NCI-H2029 (cell line): ENCODE measurements at places on chromosomes 1 and 21.

DNA sequence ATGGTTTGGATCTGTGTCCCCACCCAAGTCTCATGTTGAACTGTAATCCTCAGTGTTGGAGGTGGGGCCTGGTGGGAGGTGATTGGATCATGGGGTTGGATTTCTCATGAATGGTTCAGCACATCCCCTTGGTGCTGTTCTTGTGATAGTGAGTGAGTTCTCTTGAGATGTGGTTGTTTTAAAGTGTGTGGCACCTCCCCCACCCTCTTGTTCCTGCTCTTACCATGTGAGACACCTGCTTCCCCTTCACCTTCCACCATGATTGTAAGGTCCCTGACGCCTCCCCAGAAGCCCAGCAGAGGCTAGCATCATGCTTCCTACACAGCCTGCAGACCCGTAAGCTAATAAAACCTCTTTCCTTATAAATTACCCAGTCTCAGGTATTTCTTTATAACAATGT is 55.8 kb downstream of the SUSD4 start:
- DNase-seq, result no peak

DNA sequence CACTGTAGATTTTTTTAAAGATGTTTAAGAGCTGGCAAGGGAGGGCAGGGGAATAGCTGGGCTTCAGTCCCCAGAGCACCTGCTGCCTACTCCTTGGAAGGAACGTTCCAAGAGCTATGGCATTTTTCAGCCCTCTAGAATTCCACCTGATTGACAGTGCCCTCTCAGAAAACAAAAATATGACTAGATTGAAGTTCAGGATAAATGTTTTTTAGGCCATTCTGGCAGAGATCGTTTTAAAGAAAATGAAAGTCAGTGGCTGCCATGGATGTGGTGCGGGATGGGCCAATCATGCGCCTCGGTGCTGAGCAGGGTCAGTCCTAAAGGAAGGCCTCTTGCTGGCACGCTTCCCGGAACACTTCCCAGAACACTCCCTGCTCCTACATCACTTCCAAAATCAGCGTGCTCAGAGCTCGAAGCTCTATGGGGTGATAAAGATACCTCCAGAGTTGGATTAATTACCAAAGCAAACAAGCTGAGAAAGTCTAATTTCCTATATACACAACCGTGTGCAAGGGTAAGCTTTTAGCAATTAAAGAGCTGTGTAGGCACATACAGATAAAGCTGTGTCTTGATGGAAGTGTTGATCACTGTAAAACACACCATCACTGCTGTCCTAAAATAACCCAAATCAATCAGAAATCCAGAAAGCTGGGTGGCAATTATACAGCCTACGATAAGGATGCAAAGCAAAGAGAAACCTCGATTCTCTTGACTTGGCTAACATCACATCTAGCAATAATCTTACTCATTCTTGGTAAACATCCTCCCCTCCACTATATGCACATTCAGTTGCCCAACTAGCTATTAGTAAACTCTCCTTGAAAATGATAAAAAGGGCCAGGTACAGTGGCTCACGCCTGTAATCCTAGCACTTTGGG is 34.6 kb downstream of the TGFBR3 start:
- DNase-seq, result peak; percentile 96

GRCh38 chr1:53737648-53738204 is 1.2 kb downstream of the GLIS1 start:
- DNase-seq, result no peak

- no peak for DNase-seq
Measured at GRCh38 chr1:239976130-239976968, 115.3 kb upstream of the FMN2 start.

DNA sequence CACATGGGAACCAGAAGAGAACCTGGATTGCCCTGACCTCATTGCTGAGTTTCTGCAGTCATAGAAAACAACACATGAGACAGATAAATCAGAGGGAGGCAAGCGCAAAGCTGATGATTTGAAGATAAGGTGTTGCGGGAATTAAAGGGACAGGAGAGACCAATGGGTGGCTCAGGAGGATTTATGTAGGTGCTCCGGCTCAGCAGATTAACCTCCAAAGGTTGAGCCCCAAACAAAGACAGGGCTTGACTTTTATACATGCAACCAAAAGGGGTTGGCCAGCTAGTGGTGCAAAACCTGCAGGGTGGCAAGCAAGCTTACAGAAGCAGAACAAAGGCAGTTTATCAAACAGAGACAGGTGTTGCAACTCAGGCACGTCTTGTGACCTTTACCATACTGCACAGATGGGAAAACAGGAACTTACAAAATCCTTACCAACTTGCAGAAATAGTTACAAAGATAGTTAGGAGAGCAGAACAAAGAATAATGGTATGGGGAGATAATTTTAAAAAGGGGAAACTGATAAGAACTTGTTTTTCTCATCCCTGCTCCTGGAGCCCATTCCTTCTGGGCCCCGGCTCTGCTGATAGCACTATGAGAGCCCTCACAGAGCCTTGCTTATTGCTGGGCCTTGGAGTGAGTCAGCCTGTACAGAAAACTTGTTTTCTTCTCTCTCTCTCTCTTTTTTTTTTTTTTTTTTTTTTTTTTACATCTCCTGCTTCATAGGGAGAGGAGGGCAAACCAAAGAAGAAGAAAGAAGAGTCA is 93.6 kb downstream of the SNRPE start:
- no peak for DNase-seq

GRCh38 chr1:95012389-95012788 is 60.4 kb downstream of the ALG14 start:
- no peak for DNase-seq

- DNase-seq, result no peak
Measured at GRCh38 chr1:203558064-203558760, 64.3 kb downstream of the OPTC start.

GRCh38 chr1:3397311-3397710 is 57.2 kb upstream of the ARHGEF16 start:
- DNase-seq, result no peak

DNA sequence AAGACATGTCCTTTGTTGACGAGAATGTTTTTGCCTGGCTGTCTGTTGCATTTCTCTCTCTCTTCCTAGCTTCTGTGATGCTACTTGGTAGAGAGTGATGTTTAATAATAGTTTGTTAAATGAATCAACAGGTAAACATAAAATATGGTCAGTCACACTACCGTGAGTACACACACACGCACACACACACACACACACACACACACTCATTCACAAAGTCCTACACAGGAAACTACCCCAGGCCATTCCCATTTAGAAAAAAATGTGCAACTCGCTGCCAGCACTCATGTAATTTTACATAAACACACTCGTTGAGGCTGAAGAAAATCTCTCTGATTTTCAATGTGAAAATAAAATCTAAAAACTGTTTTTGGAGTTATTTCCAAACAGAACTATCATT is 38.7 kb downstream of the RUNX1 start:
- no peak for DNase-seq

- DNase-seq, result no peak
Measured at GRCh38 chr1:62382658-62382955, 54.2 kb upstream of the USP1 start.

GRCh38 chr1:11563560-11564069 is 84.7 kb downstream of the DISP3 start:
- DNase-seq, result no peak

DNA sequence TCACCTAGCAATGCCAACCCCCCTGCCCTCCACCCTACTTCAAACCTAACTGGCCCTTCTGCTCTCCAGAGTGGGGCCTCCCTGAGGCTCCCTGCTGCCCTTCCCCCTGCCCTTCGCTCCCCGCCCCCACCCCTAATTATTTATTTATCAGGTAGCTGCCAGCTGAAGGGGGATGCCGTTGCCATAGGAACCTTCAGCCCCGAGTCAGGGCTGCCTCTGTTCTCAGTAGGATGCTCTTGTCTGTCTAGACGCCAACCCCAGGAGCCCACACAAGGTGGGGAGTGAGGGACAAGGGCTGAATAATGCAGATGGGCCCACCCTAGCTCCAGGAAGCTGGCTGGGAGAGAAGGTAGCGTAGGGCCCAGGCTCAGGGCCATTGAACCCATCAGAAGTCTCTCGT is 41.1 kb downstream of the NKAIN1 start:
- DNase-seq, result no peak

GRCh38 chr1:103516283-103516682 is 9.2 kb upstream of the RNPC3 start:
- no peak for DNase-seq

DNA sequence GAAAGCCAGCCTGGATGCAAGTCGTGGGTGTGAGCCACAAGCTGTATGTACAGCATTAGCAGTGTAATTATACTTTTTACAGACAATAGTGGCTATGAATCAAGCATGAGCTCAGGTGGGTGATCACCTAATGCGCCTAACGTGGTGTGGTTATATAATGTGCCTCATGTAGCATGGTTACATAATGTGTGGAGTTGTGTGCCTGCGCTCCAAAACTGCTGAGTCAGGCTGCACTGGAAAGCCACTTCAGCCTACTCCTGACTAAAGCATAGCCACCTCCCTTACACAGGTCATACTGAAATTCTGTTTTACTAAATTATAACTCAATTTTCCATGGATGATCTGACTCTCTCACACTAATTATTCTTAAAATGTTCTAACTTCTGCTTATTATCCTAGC is 69.8 kb downstream of the KCNT2 start:
- DNase-seq, result no peak

DNA sequence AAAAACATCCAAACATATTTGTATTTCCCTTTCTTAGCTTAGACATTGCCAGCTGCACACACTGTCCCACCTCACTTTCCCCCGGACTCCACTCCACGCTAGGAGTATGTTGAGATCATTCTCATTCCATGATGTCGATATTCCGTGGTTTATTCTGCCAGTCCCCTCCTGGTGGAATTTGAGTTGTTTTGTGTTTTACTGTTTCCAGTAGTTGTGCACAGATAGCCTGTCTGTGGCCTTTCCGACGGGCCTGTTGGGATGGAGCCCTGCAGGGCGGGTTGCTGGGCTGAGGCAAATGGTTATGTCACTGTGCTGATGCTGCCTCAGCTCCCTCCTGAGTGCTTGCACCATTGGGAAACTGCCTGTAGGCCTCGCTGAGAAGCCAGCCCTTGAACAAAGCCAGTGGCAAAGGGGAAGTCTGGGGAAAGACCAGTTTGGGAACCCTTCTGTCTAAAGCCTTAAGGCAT is 12.8 kb downstream of the TRAPPC10 start:
- no peak for DNase-seq

GRCh38 chr1:119324198-119324597 is 44.4 kb upstream of the HAO2 start:
- no peak for DNase-seq

- DNase-seq, result peak; percentile 74
Measured at GRCh38 chr21:38813547-38813946, 7.8 kb downstream of the ETS2 start.

GRCh38 chr21:45365608-45366241 is 39.2 kb upstream of the COL18A1 start:
- no peak for DNase-seq

DNA sequence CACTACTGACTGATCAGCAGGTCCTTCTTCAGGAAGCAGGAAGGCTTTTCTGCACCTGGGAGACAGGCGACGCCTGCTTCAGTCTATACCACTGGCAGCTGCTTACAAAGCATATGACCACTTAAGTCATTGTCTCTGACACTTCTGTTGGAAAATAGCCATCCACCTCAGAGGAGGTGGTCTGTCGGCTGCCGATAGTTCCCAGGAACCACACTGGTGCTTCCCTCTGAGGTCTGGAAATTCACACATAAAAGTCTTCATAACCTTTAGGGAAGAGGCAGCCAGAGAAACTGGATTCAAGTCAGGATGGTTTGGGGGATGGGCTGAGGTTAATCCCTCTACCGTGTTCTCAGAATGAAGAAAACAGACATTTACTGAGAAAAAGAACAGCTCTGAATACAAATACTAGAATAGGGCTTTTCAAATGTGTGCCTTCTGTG is 15.6 kb upstream of the SRP9 start:
- DNase-seq, result peak; percentile 84

- no peak for DNase-seq
Measured at GRCh38 chr1:200483491-200484143, 73.8 kb upstream of the ZNF281 start.

DNA sequence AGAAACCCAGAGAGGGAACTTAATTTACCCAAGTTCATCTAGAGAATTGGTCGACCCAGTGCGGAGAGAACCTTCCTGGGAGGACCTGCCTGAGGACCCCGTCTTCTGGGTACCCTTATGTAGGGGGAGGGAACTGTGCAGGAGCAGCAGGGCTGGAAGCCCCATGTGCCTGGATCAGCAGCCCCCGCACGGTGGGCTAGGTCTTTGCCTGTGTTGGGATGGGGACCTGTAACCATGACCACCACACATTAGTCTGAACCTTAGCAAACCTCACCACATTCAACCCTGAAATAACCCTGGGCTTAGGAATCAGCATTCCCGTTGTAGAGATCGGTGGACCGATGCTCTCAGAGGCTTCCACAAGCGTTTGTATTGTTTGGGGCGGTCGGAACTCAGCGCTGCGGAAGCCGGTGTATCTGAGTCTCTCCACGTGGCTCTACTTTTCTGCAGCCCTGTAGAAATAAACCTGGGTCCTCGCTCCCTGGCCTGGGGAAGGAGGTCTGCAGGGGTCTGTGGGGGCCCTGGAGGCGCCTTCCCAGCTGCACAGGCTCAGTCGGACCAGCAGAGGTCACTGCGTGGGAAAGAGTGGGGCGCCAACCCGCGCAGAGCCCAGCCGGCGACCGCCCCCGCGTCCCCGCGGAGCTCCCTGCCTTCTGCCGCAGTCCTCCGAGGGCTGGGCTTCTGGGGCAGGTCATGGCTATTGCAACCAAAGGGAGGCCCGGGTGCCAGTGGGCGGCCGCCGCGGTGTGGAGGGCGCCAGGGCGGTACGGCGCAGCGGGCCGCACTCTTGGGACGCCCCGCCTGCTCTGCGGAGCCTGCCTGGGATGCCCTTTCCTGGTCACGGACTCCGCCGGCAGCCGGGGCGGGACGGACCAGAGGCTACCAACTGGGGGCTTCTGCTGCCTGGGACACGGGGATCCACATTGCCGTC is 36.2 kb upstream of the KCNA10 start:
- DNase-seq, result no peak

GRCh38 chr1:160167056-160167455 is 15.7 kb downstream of the ATP1A4 start:
- DNase-seq, result no peak

DNA sequence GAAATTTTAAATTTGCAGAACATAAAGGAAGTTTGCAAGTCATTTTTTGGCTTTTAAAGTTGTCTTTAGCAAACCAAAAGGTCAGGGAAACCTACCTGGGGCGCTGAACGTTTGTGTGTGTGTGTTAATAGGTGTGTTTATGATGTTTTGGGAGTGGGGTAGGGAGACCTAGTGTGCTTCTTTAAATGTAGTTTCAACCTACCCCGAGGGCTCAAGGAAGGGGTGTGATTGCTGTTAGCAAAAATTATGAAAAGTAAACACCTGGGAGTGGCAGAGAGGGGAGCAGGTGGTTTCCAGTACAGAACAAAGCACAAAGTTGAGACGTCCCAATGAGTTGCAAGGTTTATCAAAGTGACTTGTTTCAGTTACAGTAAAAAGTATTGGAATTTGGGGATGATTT is 58.7 kb upstream of the WDR26 start:
- DNase-seq, result no peak

GRCh38 chr1:29210278-29211085 is 20.3 kb downstream of the MECR start:
- DNase-seq, result no peak

GRCh38 chr1:26879793-26880192 is 10.3 kb downstream of the GPN2 start:
- no peak for DNase-seq
